ENCODE measurements at places on chromosomes 16 and 17.

GRCh38 chr17:27878776-27879562 is 14.2 kb downstream of the LYRM9 start:
- DNase-seq, result no peak

- no peak for DNase-seq
Observed at GRCh38 chr17:49637050-49637449, 40.8 kb downstream of the SPOP start.

- no peak for DNase-seq
Observed at GRCh38 chr17:76670718-76671122, 27.2 kb upstream of the ST6GALNAC1 start.

DNA sequence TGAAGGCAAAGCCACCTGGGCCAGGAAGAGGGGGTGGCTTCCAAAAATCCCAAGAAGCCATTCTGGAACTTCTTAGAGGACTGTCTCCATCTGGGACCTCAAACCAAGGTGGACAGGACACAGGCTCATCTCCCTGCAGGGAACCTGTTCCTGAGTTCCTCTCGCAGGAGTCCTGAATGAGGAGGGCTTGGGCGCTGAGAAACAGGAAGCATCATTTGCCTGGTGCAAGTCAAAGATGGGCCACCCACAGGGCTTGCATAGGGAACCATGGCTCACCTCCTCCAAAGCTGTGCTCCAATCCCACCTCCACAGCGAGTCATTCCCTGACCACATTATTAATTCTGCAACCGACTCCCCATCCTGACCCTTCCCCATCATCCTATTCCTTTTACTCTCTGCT is 55.0 kb upstream of the RPL38 start:
- DNase-seq, result no peak

DNA sequence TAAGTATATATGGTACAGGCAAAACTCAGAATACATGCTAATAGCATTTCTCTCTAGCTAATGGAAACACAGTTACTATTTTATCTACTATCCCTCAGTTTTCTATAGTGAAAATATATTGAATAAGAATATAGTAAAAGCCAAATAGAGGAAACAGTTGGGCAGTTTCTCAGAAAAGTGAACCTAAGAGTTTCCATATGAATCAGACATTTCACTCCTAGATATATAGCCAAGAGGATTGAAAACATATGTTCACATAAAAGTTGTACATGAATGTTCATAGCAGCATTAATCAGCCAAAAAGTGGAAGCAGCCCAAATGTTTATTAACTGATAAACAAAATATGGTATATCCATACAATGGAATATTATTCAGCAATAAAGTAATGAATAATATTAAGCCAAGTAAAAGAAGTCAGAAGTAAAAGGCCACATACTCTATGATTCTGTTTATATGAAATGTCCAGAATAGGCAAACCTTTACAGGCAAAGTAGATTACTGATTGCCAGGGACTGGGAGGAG is 134.6 kb downstream of the CYB561 start:
- no peak for DNase-seq

- DNase-seq, result no peak
Observed at GRCh38 chr16:55687802-55688201, 32.0 kb downstream of the SLC6A2 start.

GRCh38 chr16:50478075-50478772 is 70.0 kb upstream of the NKD1 start:
- no peak for DNase-seq

GRCh38 chr16:24372824-24373223 is 116.7 kb downstream of the CACNG3 start:
- DNase-seq, result no peak

- DNase-seq, result no peak
Observed at GRCh38 chr17:80592243-80592642, 47.6 kb downstream of the RPTOR start.

DNA sequence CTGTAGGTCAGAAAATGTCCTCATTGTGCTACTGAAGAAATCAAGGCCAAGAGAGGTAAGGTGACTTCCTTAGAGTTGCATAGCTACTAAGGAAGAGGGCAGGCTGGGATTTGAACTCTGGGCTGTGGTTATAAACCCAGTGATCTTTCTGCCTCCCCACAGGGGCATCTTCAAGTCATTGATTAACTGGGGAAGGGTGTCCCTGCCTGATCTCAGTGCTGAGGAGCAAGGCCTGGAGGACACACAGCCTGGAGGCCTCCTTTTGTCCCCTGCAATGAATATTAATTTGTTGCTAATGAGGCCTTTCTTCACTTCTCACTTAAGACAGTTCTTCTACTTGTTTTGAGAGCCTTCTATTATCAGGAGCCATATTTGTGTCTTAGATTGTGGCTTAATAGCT is 83.8 kb downstream of the KATNIP start:
- DNase-seq, result no peak

- DNase-seq, result no peak
Observed at GRCh38 chr17:50558091-50558490, 2.4 kb upstream of the CACNA1G start.

DNA sequence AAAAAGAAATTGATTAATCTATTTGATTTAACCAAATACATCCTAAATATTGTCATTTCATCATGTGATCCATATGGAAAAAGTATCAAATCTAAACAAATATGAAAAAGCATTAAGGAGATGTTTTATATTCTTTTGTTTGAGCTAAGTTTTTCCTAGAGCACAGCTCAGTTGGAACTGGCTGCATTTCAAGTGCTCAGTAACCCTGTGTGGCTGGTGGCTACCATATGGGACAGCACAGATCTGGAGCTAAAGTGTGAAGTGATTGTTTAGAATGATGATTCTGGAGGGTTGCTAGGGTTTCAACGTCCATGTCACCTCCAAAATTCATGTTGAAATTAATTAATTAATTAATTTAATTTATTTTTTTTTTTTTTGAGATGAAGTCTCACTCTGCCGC is 137.5 kb downstream of the XYLT1 start:
- no peak for DNase-seq

- DNase-seq, result no peak
Observed at GRCh38 chr16:27405546-27406451, 3.8 kb downstream of the IL21R start.

DNA sequence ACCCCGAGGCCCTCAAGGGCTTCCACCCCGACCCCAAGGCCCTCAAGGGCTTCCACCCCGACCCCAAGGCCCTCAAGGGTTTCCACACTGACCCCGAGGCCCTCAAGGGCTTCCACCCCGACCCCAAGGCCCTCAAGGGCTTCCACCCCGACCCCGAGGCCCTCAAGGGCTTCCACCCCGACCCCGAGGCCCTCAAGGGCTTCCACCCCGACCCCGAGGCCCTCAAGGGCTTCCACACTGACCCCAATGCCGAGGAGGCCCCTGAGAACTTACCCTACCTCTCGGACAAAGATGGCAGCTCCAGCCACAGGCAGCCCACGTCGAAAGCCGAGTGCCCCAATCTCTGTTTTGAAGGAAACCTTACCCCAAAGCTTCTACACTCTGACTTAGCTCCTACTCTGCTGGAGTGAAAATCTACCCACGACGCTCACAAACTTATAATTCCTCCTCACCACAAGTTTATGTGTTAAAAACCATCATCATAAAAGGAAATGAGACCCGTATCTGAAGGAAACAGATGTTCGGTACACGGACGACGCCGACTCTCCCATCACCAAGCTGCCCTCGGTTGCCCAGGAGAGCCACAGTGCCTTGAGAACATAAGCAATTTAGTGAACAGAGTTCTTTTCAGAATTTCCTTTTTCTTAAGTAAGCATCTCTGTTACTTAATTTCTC is 61.2 kb upstream of the RPH3AL start:
- no peak for DNase-seq

GRCh38 chr16:5186381-5186903 is 88.8 kb upstream of the EEF2KMT start:
- no peak for DNase-seq

DNA sequence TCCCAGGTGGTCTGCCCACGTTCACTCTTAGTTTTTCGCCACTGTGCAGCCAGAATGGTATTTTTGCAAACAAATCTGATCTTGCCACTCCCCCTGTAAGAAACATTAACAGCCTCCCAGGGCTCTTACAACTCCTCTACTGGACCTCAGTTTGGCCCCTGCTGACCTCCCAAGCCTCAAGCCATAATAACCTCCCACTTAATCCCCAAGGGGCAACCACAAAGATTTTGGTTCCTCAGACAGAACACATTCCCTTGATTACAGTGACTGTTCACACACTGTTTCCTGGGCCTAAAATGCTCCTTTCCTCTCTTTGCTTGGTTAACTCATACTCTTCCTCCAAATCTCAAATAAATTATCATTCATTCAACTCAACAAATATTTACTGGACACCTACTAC is 21.5 kb upstream of the CD300E start:
- DNase-seq, result no peak

GRCh38 chr16:85738923-85739715 is 11.8 kb downstream of the C16orf74 start:
- no peak for DNase-seq

DNA sequence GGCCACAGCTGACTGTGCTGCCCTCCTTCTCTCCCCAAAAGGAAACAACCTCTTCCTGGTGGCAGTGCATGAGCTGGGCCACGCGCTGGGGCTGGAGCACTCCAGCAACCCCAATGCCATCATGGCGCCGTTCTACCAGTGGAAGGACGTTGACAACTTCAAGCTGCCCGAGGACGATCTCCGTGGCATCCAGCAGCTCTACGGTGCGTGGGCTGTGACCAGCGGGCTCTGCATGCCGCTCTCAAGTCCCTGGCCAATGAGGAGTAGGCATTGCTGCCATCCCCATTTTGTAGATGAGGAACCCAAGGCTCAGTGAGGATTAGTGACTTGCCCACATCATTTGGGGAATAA is 14.9 kb downstream of the MMP15 start:
- DNase-seq, result no peak

DNA sequence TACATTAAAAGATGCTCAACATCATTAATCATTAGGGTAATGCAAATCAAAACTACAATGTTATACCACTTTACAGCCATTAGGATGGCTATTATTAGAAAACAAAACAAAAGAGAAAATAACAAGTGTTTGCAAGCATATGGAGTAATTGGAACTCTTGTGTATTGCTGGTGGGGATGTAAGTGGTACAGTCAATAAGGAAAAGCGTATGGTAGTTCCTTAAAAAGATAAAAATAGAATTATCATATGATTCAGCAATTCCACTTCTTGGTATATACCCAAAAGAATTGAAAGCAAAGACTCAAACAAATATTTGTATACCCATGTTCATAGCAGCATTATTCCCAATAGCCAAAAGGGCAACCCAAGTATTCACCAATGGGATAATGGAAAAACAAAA is 1.4 kb upstream of the CAPNS2 start:
- no peak for DNase-seq

DNA sequence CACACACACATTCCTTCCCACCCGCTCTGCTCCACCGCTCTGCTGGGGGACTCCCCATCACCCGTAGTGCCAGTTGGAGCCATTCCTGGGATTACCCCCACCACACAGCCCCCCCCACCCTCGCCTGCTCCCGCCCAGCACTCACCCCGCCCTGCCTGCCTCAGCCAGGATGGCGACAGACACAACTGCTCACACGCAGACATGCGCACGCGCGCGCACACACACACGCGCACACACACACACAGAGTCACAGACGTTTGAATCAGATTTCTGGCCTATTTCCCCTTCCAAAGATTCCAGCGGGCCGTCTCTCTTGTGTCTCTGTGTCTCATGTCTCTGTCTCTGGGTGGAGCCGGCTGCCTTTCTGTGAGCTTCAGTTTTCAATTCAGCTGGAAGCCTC is 4.4 kb downstream of the CACNA1G start:
- DNase-seq, result no peak

- no peak for DNase-seq
Observed at GRCh38 chr17:58615768-58616659, 75.8 kb downstream of the TEX14 start.

GRCh38 chr17:48148029-48148770 is 40.6 kb downstream of the SNX11 start:
- DNase-seq, result no peak

DNA sequence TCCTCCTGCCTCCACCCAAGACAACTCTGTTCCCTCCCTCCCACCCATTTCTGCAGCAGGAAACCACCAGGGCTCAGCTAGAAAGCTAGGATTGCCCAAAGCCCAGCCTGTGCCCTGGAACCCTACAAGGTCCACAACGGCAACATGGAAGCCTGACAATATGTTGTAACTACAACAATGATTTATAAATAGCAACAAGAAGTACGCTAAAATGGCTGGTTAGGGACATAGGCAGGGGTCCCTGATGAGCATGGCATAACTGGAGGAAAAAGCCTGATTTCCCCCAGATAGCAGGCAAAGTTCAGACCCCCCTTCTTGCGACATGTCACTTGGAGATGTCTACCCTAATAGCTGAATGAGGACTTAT is 6.6 kb downstream of the ST3GAL2 start:
- no peak for DNase-seq

DNA sequence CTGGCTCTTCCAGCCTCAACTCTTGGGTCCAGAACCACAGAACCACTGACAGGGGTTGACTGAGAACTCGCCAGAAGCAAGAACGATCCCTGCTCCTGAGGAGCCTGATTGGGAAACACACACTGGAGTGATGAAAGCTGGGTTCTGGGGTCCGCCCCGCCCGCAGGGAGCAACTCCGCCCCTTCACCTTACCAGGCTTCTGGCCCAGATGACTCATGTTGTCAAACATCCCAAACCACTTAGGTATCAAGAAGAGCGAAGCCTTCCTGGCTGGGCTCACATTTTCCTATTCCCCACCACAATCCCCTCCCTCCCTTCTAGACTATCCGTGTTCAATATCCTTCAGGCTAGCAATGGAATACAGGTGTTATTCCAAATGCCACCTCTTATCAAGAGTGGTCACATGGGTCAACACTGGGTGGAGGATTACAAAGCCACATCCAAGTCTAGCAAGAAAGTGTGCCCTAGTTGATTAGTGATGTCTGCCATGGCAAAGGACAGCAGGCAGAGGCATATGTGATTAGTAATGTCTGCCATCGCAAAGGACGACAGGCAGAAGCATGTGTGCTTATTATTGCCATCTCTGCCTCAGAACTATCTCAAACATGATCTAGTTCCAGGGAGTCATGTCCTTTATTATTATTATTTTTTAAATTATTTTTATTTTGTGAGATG is 70.5 kb downstream of the TIMM22 start:
- no peak for DNase-seq

DNA sequence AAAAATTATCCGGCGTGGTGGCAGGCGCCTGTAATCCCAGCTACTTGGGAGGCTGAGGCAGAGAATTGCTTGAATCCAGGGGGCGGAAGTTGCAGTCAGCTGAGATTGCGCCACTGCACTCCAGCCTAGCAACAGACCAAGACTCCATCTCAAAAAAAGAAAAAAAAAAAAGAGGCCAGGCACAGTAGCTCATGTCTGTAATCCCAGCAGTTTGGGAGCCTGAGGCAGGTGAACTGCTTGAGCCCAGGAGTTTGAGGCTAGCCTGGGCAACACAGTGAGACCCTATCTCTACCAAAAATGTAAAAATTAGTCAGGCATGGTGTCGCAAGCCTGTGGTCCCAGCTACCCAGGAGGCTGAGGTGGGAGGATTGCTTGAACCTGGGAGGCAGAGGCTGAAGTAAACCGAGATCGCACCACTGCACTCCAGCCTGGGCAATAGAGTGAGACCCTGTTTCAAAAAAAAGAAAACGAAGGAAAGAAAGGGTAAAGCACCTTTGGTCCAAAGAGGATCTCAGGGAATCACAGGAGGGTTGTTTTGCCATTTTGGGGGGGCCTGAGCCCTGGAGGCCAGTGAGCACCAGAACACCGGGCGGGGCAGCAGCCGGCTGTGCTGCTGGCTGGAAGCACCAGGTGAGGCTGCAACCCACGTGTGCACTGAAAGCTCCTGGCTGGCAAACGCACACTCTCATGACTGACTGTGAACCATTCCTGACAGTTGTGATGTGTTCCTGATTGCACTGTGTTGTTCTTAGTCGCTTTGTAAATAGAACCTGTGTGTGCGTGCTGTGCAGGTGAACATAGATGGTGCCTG is 18.4 kb downstream of the HS3ST6 start:
- no peak for DNase-seq

GRCh38 chr17:78665387-78665951 is 88.3 kb upstream of the DNAH17 start:
- DNase-seq, result no peak

All from stimulated activated CD8-positive, alpha-beta memory T cell treated with anti-CD3 and anti-CD28 coated beads, Interleukin-7, amount 100 ng/mL, for 1 hour (primary cell).